ENCODE measurements at places on chromosomes 16 and 17.

- no peak for DNase-seq
Measured at GRCh38 chr16:23403547-23403946, 49.4 kb downstream of the COG7 start.

DNA sequence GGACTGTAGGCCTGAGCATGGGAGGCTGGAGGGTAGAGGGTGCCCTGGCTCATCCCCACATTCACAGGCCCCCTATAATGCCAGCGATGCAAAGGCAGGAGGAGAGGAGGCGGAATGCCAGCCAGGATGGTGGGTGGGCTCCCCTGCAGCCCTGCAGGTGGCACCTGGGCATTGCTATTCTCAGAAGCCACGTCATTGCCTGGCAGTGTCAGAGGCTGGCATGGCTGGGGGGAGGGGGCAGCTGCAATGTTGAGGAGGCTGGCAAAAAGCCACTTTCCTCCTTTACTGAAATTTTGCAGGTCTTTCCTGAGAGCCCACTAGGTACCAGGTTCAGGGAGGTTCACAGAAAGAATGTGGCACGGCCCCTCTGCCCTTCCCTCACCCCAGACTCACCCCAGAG lies 36.2 kb downstream of the RAB11FIP4 start:
- no peak for DNase-seq

GRCh38 chr17:10292057-10292937 lies 80.5 kb downstream of the MYH13 start:
- peak; percentile 22 for DNase-seq

GRCh38 chr16:75580-76501 lies 2.2 kb upstream of the MPG start:
- DNase-seq = no peak

GRCh38 chr16:88407042-88407420 lies 24.3 kb downstream of the ZNF469 start:
- no peak for DNase-seq

DNA sequence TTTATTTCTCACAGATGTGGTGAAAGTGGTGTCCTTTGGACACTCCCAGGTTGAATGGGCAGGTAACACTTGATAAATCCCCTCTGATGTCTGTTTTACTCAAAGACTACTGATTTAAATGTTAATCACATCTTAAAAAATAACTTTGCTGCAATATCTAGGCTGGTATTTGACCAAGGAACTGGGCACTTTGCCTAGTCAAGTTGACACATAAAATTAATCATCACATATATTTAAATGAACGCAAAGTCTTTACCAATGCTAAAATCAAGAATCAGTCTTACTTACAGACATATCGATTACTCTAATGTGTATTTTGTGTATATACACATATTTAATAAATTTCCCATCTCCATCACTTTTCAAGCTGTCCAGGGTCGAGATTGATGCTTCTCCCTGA lies 7.0 kb downstream of the MT2A start:
- DNase-seq = no peak

DNA sequence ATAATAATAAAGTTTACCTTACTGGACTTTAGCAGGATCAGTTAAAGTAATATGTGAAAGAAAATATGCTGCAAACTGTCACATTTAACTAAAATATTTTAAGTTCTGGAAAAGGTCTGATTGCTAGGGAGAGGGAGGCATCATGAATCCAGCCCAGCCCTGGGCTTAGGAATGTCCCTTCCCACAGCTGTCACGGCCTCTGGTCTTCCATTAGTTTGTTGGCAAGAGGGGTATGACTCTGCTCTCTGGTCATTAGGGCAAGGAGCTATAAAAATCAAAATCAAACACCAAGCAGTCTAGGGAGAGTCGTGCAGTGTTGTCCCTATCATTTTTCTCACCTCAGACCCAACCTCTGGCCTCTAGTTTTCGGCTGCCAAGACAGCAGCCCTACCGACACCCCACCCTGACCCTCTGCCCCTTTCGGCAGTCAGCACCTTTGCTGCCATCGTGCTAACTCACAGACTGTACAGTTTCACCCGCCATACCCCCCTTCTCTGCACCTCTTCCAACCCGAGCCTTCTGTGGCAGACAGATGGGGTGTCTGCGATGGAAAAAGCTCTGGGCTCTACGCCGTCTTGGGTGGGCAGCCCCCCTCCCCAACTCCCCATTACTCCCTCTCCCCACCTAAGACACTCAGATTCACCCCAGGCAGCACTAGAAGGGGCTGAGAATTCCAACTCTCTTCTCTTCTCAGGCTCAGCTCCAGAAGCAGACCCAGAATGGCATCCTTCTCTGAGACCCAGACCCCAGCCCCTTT lies 41.4 kb downstream of the NEUROD2 start:
- no peak for DNase-seq

DNA sequence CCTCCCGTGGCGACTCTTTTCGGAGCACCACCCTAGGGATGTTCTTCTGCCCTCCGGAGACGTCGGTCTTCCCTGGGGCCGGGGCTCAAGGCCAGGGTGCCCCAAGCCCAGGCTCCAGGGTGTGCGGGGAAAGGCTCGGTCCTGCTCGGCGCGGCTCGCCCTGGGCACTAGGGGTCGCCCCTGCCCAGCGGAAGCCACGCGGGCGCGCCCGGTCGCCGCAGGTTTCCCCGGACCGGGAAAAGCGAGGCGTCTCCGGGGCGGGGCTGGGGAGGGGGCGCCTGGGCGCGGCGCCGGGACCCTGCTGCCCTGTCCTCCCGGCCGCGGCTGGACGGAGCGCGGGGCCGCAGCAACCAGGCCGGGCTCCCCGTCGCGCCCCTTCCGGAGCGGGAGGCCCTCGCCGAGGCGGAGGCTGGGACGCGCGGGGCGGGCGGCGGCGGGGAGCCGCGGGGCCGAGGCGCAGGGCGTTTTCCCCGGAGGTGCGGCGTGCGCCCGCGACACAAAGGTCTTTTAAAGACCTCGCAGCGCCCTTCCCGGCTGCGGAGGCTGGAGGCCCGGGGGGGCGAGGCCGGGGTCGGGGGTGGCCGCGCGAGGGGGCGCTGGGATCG lies 76.4 kb downstream of the MRC2 start:
- peak; percentile 70 for DNase-seq

- no peak for DNase-seq
Measured at GRCh38 chr17:53792997-53793396, 29.7 kb upstream of the KIF2B start.

GRCh38 chr16:47958726-47959125 lies 197.1 kb downstream of the ABCC12 start:
- DNase-seq = no peak

GRCh38 chr16:10879681-10880589 lies 2.9 kb downstream of the CIITA start:
- no peak for DNase-seq

DNA sequence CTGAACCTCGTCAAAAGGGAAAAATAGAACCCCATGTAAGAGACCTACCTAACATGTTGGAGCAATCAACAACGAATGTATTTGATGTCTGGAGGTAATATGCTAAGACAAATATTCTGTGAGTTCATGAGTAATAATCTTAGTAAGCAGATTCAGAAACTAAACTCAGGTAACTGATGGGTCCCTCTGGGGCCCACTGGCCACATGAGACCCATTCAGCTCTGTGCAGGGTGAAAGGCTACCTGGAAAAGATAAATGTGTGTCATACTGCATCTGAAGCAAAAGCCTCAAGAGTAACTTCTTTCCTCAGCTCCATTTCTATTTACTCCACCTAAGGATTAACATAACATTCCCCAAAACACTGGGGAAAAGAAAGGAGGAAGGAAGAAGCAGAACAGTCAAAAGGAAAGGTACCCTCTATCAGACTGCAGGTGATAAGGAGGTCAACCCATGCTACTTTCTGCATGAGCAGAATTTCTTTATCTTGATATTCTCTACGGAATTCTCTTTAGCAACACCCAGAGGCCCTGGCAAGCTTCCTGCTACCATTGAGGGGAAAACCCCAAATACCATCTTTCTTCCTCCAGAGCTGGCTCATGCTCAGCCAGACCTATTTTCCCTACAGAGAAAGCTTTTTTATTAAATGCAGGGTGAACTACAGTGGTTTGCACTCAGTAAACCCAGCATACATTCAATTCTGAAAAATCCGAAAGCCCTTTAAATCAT lies 37.7 kb upstream of the ABCA6 start:
- peak; percentile 75 for DNase-seq

- DNase-seq = no peak
Measured at GRCh38 chr16:11685844-11686618, 17.8 kb downstream of the SNN start.

- peak; percentile 13 for DNase-seq
Measured at GRCh38 chr17:32487473-32488176, 832 bp downstream of the CDK5R1 start.

DNA sequence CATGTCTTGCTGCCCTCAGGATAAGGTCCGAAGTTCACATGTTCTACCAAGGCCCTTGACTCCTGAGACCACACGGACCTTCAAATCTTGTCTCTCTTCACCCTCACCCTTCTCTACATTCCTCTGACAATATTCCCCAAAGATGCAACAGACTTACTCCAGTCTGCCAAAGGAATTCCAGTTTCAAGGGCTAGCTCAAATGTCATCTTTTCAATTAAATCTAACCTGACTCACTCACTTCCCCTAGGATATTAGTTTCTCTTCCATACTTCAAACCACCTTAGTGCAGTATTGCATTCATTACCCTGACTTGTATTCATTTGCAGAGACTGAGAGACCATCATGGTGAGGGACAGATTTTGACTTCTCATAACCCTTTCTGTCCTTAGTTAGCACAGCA lies 59.6 kb upstream of the ADCY9 start:
- DNase-seq = no peak

DNA sequence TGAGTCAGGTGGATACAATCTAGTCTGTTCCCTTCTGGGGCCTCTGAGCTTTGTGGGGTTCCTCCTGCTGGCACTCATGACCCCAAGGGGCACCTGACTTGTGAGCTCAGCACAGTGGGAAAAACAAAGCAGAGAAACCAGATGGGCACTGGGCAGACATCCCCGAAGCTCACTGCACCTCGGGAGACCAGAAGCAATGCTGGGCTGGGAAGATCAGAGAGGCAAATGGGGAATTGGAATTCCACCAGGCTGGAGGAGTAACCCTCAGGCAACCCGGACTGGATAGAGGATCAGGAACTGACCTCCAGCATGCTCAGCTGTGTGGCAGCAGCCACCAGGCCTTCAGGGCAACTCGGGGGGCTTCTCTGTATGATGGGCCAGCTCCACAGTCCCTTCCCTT lies 50.3 kb downstream of the ABCC12 start:
- DNase-seq = no peak

DNA sequence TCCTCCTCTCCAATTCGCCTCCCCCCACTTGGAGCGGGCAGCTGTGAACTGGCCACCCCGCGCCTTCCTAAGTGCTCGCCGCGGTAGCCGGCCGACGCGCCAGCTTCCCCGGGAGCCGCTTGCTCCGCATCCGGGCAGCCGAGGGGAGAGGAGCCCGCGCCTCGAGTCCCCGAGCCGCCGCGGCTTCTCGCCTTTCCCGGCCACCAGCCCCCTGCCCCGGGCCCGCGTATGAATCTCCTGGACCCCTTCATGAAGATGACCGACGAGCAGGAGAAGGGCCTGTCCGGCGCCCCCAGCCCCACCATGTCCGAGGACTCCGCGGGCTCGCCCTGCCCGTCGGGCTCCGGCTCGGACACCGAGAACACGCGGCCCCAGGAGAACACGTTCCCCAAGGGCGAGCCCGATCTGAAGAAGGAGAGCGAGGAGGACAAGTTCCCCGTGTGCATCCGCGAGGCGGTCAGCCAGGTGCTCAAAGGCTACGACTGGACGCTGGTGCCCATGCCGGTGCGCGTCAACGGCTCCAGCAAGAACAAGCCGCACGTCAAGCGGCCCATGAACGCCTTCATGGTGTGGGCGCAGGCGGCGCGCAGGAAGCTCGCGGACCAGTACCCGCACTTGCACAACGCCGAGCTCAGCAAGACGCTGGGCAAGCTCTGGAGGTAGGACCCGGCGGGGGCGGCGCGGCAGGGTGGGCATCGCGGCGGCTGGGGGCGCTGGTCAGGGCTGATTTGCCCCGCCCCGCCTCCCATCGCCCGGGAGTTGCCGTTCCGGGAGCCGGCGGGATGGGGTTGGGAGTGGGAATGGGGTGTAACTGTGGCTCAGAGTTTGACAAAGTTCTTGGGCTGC lies 567 bp downstream of the SOX9 start:
- DNase-seq = peak; percentile 64

DNA sequence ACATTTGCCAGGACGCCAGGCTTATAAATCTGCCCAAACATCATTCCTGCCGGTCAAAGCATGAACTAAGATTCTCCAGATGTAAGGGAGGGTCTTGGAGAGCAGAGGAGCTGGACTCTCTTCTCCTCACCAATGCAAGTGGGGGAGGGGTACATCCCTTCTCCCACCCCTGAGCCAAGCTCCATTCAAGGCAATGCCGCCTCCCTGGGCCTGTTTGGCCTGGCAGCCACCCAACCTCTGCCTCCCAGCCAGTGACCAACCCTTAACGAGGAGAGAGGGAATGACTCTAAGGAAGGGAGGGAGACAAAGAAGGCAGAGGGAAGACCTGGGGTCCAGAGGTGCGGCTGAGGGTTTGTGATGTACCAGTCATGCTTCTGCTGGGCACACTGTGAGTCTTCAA lies 13.8 kb downstream of the C17orf50 start:
- DNase-seq = no peak
